CD4-positive, alpha-beta T cell treated with Interleukin-15 for 4 hours (primary cell): ENCODE measurements at places on chromosomes 5 and 9.

GRCh38 chr9:90815944-90816357, 14.3 kb downstream of the SYK start:
- DNase-seq, result no peak

GRCh38 chr9:76379494-76379893, 14.7 kb downstream of the RFK start:
- no peak for DNase-seq

- no peak for DNase-seq
These were observed 73.2 kb downstream of the PIK3R1 start for GRCh38 chr5:68288707-68289134.

- DNase-seq, result no peak
These were observed 222.0 kb downstream of the MAN2A1 start for GRCh38 chr5:109911731-109912130.
